ENCODE measurements at places on chromosomes 13 and 19. TPM values are rescaled to one million over a fixed set of nuclear protein-coding genes. Genes with fewer than 3 reads are reported as not detected.
A peak's percentile ranks its signal among the peaks of the same experiment; 100 is the strongest.

The MADCAM1 gene
- total RNA-seq, result 6.5 TPM

The IGFL3 gene
- not detected for total RNA-seq

The OR10H1 gene
- total RNA-seq, result not detected

The ZNF135 gene
- total RNA-seq, result 1.1 TPM

The CGB1 gene
- not detected for total RNA-seq

The HIF3A gene
- total RNA-seq, result 54.2 TPM

The SLC7A10 gene
- 4.4 TPM for total RNA-seq

The PKN1 gene
- total RNA-seq, result 207 TPM

The CGB5 gene
- total RNA-seq, result not detected

The RNF17 gene
- not detected for total RNA-seq

DNA sequence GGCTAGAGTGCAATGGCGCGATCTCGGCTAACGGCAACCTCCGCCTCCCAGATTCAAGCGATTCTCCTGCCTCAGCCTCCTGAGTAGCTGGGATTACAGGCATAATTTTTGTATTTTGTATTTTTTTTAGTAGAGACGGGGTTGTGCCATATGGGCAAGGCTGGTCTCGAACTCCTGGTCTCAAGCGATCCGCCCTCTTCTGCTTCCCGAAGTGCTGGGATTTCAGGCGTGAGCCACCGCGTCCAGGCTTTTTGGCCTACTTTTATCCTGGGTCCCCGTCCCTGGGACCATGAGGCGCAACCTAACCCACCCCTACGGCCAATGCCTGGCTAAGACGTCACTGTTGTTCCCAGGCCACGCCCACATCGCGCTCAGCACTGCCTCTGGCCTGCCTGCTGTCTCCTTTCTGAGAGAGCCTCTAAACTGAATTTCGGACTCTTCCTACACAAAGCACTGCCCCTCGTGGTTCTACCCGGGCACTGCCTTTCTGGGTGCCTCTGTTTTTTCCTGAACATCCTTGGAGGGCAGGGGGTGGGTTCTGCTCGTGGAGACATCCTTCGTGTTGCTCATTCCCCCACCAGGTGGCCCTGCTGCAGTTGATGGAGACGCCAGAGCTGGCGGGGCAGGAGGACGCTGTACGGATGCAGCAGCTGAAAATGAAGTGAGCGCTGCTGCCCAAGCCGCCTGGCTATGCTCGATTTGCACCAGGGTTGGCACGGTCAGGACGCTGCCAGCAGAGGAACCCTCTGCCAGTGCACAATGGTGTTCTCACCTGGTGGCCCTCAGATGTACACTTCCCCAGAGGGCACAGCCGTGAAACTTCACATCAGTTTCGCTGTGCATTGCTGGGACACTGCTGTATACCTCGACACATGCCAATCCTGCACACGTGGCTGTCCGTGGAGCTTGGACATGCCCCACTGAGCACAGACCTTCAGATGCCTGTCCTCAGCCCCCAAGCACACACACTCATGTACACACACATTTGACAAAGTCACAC lies 2.0 kb downstream of the REX1BD start:
- peak overlapping the region; percentile 93 for H3K4me3 ChIP-seq
- peak overlapping the region; percentile 80 for H3K27ac ChIP-seq
- H3K36me3 ChIP-seq, result peaks cover 12% of the 10 kb centered on the region
- peaks cover 24% of the 10 kb centered on the region for H3K27me3 ChIP-seq
- peaks cover 33% of the 10 kb centered on the region for H3K4me1 ChIP-seq

GRCh38 chr19:11832253-11832912 lies 16.1 kb upstream of the ZNF439 start:
- H3K4me3 ChIP-seq, result no peak overlapping the region
- H3K27ac ChIP-seq, result no peak overlapping the region
- H3K27me3 ChIP-seq, result peaks cover 2% of the 10 kb centered on the region
- no peaks in the 10 kb centered on the region for H3K4me1 ChIP-seq

- no peaks in the 10 kb centered on the region for H3K36me3 ChIP-seq
- peak overlapping the region; percentile 52 for H3K27ac ChIP-seq
- DNase-seq, result peak; percentile 21
- H3K27me3 ChIP-seq, result no peaks in the 10 kb centered on the region
- H3K4me1 ChIP-seq, result no peaks in the 10 kb centered on the region
Observed at GRCh38 chr19:13366529-13367143, 139.6 kb downstream of the CACNA1A start.

DNA sequence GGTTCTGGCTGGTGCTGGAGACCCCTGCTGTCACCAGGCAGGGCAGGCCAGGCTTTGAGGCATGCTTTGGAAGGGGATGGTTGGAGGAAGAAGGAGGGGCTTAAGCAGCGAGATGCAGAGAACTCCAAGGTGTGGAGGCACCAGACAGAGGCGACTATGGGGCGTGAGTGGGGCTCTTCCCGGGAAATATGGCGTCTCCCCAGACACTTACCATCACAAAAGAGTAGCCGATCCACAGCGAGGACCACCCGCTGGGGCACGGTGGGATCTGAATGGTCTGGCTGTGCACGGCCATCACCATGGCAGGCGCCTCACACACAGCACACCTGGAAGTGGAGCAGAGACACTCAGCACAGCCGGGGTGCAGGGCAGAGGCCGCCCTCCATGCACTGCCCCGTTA lies 151.9 kb downstream of the COL4A1 start:
- H3K4me1 ChIP-seq, result peaks cover 10% of the 10 kb centered on the region
- no peak for DNase-seq
- H3K36me3 ChIP-seq, result peaks cover 71% of the 10 kb centered on the region
- peaks cover 11% of the 10 kb centered on the region for H3K27me3 ChIP-seq
- H3K27ac ChIP-seq, result no peak overlapping the region
- H3K4me3 ChIP-seq, result peak overlapping the region; percentile 73

- peaks cover 20% of the 10 kb centered on the region for H3K36me3 ChIP-seq
- peaks cover 2% of the 10 kb centered on the region for H3K27me3 ChIP-seq
- no peak overlapping the region for H3K4me3 ChIP-seq
- DNase-seq, result no peak
Observed at GRCh38 chr13:70253411-70253810, 145.2 kb upstream of the KLHL1 start.

DNA sequence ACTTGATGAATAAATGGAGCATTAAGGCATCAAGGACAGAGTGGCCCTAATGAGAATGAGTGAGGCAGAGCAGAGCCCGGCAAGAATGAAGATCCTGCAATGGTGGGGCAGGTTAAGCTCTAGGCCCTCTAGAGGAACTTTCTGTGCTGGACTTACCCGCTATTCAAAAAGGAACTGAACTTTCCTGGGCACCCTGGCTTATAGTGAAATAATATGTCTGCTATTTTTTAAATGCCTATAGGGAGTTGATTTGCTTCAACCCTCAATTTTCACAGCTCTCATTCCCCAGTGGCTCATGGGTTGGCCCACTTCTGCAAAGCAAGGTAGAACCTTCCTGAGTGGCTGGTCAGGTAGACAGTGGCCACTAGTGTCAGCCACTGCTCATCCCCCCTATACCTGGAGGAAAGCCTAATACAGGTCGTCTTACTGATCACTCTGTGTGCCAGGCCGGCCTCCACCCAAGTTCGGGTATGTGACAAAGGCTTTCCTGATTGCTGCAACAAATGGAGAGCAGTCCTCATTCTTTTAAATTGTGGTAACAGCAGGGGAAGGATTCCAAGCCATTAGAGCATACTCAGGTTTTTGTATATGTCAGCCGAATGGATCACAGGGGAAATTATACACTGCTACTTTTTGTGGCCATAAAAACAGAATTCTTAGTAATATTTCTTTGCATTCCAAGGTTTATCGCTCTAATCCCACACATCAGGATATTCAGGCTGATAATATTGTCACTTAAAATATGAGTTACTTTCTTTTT lies 103.0 kb downstream of the KL start:
- peaks cover 55% of the 10 kb centered on the region for H3K36me3 ChIP-seq
- no peak overlapping the region for H3K27ac ChIP-seq
- H3K4me3 ChIP-seq, result no peak overlapping the region
- peaks cover 12% of the 10 kb centered on the region for H3K4me1 ChIP-seq
- H3K27me3 ChIP-seq, result peaks cover 4% of the 10 kb centered on the region

DNA sequence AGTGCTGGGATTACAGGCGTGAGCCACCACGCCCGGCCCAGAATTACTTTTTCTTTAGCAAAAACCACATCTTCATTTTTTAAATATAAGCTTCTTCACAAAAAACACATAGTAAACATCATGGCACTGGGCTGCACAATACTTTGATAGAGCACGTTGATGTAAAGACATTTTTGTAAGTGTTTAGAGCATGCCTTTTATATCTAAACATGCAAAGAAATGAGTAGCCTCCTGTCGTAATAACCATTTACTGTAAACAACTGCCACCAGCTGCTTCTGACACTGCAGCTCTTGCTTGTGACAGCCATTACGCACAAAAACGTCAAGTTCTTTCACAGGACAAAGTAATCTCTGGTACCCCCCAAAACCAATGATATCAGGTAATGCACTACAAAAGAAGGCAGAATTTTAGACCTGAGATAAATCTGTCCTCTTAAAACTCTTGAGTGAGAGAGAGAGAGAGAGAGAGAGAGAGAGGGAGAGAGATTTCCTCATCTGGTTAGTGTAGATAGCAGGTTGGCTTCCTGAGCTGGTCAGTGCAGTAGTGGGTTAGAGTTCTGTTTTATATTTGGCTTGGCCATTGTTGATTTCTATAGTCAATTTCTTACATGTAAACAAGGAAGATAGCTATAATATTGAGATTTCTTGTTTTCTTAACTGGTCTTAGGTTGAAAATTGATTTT lies 6.7 kb upstream of the ZNF548 start:
- H3K4me1 ChIP-seq, result no peaks in the 10 kb centered on the region

DNA sequence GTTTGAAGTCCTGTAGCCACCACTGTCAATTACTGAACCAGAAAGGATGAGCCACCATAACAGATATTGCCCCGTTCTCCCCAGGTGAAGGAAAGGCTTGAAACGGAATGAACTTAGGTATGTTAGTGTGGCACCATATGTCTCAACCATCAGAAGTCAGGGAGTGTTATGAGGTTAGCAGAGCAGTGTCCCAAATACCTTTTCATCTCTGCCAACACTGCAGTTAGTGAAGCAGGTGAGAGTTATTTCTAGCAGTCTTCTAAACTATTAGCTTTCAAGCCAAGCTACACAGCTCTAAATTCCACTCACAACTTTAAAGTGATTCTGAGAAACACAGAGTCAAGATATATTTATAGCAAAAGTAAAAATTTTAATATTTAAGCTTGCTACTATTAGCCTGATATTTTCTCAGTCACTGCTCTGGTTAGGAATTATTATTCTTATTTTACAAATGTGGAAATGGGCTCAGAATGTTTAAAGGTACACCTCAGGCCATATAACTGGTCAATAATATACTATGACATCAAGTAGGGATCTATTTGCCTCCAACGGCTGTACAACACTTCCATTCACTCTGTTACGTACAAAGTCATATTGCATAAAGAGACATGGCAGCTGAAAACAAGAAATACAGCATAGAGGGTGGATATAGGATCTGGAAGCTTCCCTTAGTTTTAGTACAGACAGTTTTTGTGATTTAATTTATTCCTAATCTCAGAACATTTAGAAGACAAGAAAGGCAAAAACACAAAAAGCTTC lies 1527.1 kb upstream of the PRR20A start:
- no peak overlapping the region for H3K27ac ChIP-seq
- H3K4me3 ChIP-seq, result no peak overlapping the region
- H3K27me3 ChIP-seq, result no peaks in the 10 kb centered on the region
- no peaks in the 10 kb centered on the region for H3K36me3 ChIP-seq
- no peak for DNase-seq
- no peaks in the 10 kb centered on the region for H3K4me1 ChIP-seq

DNA sequence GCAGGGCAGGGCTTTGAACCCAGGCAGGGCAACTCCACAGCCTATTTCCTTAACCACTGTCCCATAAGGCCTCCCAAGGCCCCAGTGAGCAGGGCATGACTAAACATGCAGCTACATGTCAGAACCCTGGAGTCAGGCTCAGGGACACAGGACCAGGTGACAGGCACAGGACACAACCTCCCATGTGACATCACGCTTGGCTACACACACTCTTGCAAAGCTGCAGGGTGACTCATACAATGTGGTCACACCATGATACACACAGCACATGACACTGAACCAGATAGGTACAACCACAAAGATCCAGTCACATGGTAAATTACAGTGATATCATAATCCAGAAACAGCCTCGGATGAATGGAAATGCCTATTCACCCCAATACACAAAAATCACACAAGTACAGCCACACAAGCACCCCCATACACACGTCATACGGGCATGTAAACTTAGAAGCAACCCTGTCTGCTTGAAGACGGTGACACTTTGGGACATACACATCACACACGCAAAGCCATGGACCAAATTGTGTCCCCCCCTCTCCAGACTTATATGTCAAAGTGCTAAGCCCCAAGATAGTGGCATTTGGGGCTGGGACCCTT lies 14.5 kb downstream of the KLK4 start:
- no peak for DNase-seq
- H3K4me3 ChIP-seq, result no peak overlapping the region
- H3K27me3 ChIP-seq, result peaks cover 2% of the 10 kb centered on the region

- H3K36me3 ChIP-seq, result peaks cover 30% of the 10 kb centered on the region
- H3K4me1 ChIP-seq, result no peaks in the 10 kb centered on the region
Observed at GRCh38 chr19:48186541-48186991, 16.1 kb downstream of the ZSWIM9 start.

GRCh38 chr13:98445340-98446233 lies 131.3 kb downstream of the STK24 start:
- peak overlapping the region; percentile 52 for H3K27ac ChIP-seq
- no peak overlapping the region for H3K4me3 ChIP-seq
- H3K4me1 ChIP-seq, result peaks cover 17% of the 10 kb centered on the region
- DNase-seq, result peak; percentile 78
- H3K27me3 ChIP-seq, result peaks cover 25% of the 10 kb centered on the region

DNA sequence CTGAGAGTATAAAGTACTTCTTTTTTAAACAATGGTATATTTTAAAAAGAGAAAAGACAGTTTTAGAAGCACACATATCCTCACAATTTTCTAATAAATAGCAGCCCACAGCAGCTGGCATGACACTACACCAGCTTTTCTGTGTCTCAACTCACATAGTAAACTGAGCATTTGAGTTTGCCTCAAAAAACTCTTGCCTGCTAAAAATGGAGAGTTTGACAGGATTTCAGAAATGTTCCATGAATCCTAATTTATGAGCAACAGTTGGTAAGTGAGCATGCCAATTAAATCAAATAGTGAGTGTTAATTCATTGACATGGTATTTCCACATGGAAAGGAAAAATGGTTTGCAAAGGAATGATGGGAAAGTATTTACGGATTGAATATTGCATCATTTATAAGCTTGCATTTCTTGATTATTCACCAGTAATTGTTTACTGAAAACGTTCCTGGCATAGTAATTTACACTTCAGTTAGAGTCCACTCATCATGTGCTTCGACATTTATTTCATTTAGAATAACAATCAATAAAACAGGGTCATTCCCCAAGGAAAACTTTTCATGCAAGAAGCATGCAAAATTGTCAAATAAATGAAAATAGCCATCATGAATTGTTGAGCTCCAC lies 323.0 kb downstream of the EFNB2 start:
- no peaks in the 10 kb centered on the region for H3K4me1 ChIP-seq
- no peak for DNase-seq
- no peaks in the 10 kb centered on the region for H3K27me3 ChIP-seq
- no peak overlapping the region for H3K4me3 ChIP-seq

Data from endothelial cell (in vitro differentiated cells).